ENCODE measurements at places on chromosomes 11 and 22.

DNA sequence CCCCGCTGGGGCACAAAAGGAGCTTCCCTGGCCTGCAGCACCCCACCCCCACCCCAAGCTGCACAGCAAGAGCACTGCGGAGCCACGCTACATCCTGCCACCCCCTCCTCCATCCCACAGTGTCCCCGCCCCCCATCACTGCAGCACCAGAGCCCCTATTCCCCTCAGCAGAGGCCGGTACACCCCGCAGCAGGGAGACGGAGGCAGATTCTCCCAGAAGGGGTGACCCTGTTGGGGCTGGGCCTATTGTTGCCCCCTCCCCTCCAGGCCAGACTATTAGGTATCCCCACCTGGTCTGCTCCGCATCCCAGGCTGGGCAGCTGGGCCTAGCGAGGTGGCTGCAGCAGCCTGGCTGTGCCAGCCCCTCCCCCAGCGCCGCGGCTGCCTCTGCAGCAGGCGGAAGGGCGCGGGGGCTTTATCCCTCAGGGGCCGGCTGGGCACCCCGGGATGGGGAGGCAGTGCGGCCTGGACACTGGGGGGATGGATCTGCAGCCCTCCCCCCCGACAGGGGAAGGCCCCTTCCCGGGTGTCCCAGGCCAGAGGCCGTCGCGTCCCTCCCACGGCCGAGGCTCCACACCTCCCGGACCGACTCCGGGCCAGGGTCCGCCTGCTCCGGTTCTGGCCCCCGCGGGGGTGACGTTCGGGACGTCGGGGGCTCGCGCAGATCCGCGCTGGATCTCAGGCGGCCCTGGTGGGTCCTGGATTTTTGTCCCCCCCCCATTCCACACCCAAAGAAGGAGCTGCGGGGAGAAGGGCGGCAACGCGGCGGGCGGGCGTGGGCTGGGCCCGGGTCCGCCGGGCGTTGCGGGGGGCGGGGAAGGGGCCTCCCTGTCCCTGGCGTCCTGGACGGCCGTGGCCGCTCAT is 943 bp downstream of the DUSP8 start:
- DNase-seq: no peak

GRCh38 chr11:107392611-107393010 is 65.0 kb downstream of the CWF19L2 start:
- no peak for DNase-seq

GRCh38 chr11:2394818-2395105 is 5.8 kb upstream of the TSSC4 start:
- DNase-seq: no peak

DNA sequence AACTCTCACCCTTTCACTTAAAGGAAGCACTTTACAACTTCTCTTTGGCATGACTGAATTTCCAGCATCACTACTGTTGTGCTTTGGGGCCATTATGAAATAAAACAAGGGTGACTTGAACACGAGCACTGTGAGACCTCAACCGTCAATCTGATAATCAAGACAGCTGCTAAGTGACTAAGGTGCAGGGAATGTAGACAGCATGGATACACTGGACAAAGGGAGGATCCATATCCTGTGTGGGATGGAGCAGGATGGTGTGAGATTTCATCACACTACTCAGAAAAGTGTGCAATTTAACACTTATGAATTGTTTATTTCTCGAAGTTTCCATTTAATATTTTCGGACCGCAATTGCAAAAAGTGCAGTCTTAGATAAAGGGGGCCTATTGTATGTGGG is 16.1 kb upstream of the EXPH5 start:
- no peak for DNase-seq

GRCh38 chr11:5818245-5818886 is 9.6 kb downstream of the OR52N2 start:
- DNase-seq: no peak

All from AG09309 (cell line).